Fibroblast of villous mesenchyme (primary cell): ENCODE measurements at places on chromosomes 2 and 18. TPM values are rescaled to one million over a fixed set of nuclear protein-coding genes. Genes with fewer than 3 reads are reported as not detected.

The ALK gene
- not detected in 2 replicates for total RNA-seq

The DCDC2C gene
- total RNA-seq, result not detected in 2 replicates

The SLC4A3 gene
- 5.6 and 7.7 TPM in 2 replicates for total RNA-seq

The TMEM247 gene
- 0.32 TPM in 1 of 2 replicates, not detected in the other for total RNA-seq

The DOK1 gene
- total RNA-seq, result 9.9 and 20.0 TPM in 2 replicates

The SLC30A3 gene
- total RNA-seq, result 0.32 TPM in 1 of 2 replicates, not detected in the other

The CD207 gene
- total RNA-seq, result not detected in 2 replicates

The NEU2 gene
- total RNA-seq, result not detected in 2 replicates

The CPO gene
- total RNA-seq, result not detected in 2 replicates

The OR6B2 gene
- not detected in 2 replicates for total RNA-seq

The B4GALT6 gene
- total RNA-seq, result 2.9 and 8.6 TPM in 2 replicates
